Stimulated activated CD8-positive, alpha-beta memory T cell treated with anti-CD3 and anti-CD28 coated beads, Interleukin-12 subunit alpha, Interleukin-12 subunit beta, amount 100 ng/mL, for 1 hour (primary cell): ENCODE measurements at places on chromosomes 11 and 22.

DNA sequence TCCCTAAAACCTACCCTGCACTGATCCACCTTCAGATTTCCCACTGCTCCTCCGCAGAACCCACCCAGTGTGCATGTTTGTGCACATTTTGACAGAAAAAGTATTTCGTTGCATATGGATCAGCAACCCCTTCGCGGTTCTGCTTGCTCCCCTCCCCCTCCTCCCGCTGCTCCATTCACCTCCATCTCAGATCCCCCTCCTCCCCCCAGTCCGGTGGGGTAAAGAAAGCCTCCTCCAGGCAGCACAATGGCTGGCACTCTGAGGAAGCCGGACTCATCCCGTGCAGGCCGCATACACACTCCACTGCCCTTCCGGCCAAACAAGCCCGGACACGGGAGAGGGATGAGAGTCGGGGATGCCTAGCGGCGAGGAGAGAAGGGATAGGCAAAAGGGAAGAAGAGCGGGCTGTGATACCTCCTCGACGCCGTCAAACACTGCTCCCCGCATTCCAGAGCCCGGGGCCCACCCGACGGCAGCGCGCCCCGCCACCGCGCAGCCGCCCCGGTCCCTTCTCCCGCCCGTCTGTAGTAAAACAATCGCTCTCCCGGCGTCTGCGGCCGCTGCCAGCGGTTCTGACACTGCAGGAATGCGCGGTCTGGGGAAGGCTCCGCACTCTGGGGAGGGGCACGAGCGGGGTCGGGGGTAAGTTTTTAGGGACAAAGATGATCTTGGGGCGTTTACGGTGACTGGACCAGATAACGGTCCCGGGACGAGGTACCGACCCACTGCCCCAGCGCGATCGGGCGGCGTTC is 915 bp downstream of the FEZ1 start:
- DNase-seq: no peak

- no peak for DNase-seq
These were observed 19.4 kb upstream of the MS4A6E start for GRCh38 chr11:60307507-60308195.

GRCh38 chr22:29269731-29270474 is 1.8 kb downstream of the EWSR1 start:
- no peak for DNase-seq

GRCh38 chr22:37751449-37752188 is 54.8 kb downstream of the TRIOBP start:
- no peak for DNase-seq

DNA sequence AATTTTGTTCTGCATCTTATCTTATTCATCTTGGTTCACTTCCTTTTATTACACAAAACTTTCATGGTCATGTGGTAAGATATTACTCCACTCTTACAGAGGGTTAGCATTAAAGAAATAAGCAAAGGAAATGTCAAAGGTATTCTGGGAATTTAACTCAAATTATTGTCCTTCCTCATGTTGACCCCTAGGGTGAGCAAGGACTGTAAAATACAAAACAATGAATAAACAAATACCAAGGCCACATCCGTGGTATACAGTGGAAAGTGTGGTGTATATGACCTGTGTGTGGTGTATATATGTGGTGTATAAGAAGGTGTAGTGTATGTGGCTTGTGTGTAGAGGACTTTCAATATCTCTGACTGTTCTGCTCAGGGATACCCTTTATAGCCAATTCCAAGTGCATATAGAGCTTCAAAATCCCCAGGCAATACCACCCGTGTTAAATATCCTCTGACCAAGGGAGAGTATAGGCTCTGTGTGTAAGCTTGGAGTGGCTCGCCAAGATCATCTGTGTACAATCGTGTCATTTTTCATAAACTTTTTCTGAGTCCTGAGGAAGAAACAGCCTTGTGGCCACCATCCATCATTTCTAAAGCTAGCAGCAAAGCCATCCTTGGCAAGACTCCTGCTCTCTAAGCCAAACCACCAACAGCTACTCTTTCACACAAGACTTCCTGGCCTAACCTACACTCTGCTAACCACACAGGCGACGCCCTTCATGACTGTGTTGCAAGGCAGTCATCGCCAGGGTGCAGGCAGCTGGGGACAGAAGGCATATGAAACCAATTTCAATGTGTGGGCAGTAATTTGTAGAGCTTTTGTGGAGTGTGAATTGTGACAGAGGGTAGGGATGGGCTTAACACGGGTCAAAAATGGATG is 548.0 kb downstream of the ETS1 start:
- DNase-seq: peak; percentile 62

GRCh38 chr22:44815099-44816070 is 63.0 kb downstream of the ARHGAP8 start:
- DNase-seq: no peak
